Glutamatergic neuron (in vitro differentiated cells): ENCODE measurements at places on chromosomes 3 and 15.

DNA sequence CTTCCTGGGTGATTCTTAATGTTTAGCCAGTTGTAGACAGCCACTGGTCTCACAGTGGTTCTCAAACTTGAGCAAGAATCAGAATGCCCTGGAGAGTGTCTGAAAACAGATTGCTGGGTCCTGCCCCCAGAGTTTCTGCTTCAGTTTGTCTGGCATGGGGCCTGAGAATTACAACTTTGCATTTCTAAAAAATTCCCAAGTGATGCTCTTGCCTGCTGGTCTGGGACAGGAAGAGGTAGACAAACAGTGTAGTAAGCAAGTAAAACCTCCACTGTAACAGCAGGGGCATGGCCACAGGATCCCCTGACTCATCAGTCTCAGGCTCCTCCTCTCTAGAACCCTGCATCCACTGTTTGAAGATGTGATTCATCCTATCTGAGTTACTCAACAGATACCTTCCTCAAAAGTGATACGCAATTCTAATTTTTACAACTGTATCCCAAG, 36.5 kb downstream of the DZIP1L start:
- DNase-seq = no peak

DNA sequence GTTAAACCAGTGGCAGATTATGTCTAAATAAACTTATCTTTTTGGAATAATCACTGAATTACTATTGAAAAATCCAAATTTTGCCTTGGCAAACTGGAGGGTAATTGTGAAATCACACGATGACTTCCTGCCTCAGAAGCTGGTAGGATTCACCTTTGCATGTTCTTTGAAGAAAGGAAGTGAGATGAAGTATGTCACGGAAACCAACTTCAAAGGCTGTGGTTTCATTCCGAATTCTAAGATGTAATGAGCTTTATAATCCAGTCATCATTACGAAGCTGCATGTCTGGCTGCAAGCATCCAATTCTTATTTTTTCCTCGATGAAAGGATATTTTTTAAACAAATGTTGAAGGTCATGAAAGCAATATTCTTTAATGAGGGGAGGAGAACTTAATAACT, 15.0 kb upstream of the ZBED2 start:
- no peak for DNase-seq

DNA sequence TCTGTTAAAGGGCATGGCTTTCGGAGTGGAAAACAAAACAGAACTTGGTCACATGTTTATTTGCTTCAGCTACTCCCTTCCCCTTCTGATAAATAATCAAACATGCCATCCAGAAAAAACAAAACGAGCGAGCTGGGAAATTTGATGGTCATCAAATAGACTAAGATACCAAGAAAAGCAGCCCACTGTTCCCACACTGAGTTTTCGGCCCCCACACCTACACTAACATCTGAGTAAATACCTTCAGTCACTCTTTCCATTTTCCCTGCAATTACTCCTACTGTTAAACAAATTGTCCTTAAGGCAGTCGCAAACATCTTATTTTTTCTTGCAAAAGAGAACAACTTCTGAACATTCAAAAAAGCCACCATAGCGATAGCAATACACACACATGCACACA, 454.6 kb downstream of the FOXP1 start:
- no peak for DNase-seq

DNA sequence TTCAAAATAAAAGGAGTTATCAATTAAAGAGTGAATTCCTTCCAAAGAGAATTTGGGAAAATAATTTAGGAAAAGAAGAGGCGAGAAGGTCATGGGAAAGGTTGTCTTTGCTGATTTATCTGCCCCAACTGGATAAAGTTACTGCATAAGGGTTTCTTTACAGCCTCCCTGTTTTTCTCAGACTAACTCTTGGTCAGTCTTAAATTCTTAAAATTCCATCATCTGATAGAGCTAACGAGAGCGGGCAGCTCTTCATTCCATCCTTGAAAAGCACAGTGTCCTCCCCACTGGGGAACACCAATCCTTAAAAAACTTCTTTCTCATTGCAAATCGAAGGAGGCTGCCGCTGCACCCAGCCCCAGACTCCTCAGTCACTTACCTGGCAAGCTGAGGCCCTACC, 107.2 kb downstream of the PGPEP1L start:
- no peak for DNase-seq

- DNase-seq = no peak
These were observed 50.1 kb upstream of the CRTC3 start for GRCh38 chr15:90479656-90480055.

DNA sequence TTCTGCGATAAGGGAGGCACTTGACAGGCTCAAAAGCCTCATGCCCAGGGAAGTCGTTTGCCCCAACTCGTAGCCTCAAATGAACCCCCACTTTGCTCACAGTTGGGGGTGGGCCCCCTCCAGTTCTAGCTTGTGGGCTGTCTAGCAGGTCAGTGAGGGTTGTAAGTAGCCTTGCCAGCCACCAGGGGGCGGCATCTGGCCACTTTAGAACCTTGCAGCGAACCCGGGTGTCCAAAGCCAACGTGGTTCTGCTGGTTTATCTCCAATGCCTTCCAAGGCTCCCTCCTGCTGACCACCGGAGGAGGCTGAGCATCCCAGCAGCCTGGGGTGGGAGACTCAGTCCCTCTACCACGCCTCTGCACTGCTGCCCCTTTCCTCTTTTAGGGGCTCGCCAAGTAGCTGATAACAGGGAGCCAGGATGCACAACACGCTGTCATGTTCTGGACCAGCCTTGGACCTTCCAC, 9.2 kb upstream of the RBSN start:
- peak; percentile 81 for DNase-seq

- DNase-seq = no peak
These were observed 113.8 kb downstream of the ADCY5 start for GRCh38 chr3:123335007-123335670.

GRCh38 chr3:190557296-190557695, 43.4 kb downstream of the IL1RAP start:
- no peak for DNase-seq

DNA sequence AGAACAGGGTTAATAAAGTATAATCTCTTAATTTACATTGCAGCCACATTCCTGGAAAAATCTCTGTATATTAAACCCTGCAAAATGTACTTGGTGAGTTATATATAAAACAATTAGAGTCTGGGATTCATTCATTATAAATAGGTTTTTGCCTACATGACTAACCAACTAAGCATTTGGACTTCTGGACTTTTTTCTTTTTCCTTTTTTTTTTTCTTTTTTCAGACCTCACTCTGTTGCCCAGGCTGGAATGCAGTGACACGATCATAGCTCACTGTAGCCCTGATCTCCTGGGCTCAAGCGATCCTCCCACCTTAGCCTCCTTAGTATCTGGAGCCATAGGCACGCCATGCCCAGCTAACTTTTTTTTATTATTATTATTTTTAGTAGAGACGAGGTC, 4.5 kb downstream of the DNAJC13 start:
- DNase-seq = no peak

DNA sequence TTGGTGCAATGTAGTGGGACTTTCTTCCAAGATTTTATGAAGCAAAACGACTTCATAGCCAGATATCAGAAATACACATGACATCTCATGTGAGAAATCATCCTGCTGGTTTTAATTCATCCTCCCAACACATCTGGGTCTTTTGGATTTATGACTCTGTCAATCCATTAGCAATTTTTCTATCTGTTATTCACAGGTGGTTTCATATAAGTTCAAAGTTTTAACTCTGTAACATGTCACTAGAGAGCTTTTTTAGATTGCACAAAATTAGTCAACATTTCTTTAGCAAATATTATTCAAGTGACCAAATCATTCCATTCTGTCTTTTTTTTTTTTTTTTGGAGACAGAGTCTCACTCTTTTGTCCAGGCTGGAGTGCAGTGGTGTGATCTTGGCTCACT, 30.4 kb downstream of the SQOR start:
- DNase-seq = no peak

DNA sequence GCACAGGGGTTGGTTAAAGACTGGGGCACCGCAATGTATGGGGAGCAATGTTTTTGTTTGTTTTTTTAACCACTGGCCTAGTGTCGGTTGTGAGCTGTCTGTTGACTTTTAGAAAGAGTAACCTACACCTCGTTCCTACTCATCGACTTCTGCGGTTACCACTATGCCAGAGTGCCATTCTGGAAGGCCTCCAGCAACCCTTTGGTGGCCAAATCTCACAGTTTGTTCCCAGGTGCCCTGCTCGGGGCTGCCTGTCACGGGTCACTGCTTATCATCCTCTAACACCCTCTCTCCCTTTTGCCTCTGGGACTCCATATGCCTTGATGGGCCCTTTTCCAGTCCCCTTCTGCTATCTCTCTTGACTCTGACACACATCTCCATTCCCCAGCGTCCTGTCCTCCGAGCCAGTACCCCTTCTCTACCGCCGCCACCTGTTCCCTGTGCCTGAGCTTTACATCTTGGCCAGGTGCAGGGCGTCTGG, 290.4 kb upstream of the C2CD4B start:
- no peak for DNase-seq

GRCh38 chr15:25609371-25609770, 170.5 kb upstream of the UBE3A start:
- DNase-seq = no peak

DNA sequence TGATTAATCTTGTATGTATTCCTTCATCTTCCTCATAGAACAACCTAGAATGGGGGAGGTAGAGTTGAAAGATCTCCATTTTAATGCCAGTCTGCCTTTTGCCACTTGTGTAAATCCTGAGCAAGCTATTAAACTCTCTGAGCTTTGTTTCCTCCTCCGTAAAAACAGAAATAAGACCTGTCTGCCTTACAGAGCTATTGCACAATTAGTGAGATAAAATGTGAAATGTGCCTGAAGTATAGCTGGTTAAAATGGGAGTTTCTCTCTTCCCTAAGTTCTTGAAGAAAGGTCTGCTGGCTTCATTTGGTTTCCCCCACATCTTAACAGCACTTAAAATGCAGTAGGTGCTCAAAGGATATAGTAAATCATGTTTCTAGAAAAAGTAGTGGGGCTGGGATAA, 19.0 kb downstream of the ALDH1A2 start:
- no peak for DNase-seq

DNA sequence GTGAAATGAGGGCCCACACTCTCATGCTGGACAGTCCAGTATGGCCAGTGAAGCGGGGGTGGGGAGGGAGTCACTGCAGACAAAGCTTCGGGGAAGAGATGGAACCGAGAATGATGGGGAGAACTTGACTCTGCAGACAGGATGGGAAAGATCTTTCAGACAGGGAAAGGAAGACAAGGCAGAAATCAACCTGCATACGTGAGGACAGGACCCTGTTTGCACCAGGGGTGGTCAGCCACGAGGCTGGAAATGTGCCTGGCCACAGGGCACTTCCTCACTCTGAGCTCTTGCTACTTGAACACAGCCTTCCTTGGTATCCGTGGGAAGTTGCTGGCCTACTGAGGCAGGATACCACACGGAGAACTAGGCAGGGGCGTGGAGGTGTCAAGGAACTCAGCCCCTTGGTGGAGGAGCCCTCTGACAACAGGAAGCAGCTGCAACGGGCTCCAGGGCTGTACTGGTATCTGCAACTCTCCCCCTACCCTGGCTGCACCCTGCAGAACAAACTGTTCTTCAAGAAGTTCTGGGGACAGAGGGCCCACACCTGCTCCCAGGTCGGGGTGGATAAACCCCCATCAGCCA, 9.3 kb upstream of the SRP14 start:
- DNase-seq = no peak

- DNase-seq = no peak
These were observed 510 bp downstream of the ARL14 start for GRCh38 chr3:160677459-160677881.

DNA sequence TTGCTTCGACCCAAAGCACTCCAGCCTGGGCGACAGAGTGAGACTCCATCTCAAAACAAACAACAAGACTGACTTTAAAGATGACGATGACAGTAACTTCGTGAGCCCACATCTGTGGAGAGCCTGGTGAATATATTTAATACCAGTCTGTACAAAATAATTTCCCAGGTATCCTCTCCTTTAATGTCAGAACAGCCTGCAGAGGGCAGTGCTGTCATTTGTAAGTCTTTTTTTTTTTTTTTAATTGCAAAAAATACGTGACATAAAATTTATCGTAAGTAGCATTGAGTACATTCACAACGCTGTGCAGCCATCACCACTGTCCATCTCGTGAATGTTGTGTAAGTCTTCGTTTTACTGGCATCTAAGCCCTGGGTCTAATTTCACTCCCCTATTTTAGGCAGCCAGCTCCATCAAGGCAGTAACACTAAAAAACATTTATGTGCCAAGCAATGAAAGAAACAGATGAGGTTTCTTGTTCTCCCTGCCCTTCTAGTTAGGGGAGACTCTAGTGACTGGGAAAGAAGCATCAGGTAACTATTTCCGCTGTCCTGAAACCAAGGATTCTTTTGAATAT, 1.4 kb downstream of the HTD2 start:
- no peak for DNase-seq

DNA sequence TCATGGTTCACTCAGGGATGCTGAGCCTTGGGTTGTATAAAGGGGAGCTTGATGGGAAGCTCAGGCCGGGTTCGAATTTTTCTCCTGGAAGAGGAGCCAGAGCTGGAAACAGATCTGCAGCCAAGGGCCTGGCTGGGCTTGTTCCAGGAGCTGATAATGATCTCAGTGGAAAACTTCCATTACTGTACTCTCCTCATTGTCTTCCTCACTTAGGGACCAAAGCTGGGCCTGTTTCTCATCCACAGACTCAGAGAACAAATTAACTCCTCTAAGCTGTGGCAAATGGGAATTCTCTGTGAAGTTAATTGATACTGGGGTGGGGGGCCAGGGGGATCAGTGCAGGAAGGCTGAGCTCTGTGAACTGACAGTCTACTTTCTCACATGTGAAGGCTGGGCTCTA, 92.0 kb downstream of the PRICKLE2 start:
- DNase-seq = no peak

DNA sequence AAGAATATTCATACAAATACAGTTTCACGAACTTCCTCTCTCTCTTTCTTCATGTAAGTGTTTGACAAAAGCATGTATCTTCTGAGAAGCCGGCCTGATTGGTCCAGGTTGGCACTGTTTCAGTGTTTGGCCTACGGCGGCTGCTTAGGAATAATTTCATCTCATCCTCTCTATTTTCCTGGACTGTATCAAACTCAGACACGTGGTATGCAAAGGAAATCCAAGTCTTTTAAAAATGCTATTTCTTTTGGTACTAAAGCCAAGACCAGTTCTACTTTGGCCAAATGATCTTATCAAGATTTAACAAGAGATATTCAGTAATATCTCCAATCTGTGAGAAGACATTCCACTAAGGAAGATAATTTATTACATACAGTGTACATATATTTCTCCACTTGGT, 152.8 kb downstream of the TIGIT start:
- DNase-seq = no peak
